ENCODE measurements at places on chromosomes 5 and 9.

GRCh38 chr5:59445741-59446140 is 447.8 kb downstream of the PDE4D start:
- DNase-seq = no peak

- DNase-seq = no peak
Observed at GRCh38 chr9:7144265-7145046, 386.7 kb downstream of the KDM4C start.

- DNase-seq = no peak
Observed at GRCh38 chr5:56183506-56183905, 49.6 kb downstream of the ANKRD55 start.

GRCh38 chr5:169765176-169765996 is 128.3 kb downstream of the DOCK2 start:
- no peak for DNase-seq

- no peak for DNase-seq
Observed at GRCh38 chr5:82307451-82307850, 29.3 kb upstream of the RPS23 start.

DNA sequence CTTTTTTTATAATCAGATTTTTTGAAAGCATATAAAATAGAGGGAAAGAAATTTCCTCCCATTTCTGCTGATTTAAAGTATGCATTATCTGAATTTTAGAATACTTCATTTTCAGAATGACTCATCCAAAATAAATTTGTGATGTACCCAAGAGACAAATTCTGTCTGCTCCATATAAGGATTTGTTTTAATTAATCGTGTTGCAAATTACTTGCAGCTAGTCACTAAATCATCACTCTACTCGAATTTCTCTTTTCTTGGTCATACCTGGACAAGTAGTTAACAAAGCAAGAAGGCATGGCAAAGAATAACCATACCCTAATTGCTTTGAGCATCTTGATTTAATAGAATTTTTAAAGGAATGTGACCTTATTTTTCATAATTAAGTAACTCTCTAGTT is 284.1 kb upstream of the GRAMD2B start:
- DNase-seq = no peak

- DNase-seq = no peak
Observed at GRCh38 chr5:4098226-4098625, 502.6 kb downstream of the IRX1 start.

DNA sequence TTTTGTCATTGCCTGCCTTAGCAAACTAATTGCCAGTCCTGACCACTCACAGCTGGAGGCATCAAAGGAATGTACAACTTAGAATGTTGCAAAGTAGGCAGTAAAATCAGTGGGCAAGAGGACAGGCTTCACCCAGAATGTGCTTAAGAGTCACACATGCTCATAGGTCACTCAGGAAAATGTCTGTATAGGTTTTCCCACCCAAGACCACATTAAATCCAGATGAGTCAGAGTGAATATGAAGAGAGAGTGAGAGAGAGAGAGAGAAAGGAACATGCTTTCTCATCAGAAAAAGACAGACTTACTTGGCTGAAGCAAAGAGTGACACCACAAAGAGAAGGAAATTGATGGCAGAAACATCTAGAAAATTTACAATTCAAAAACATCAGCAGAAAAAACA is 37.9 kb downstream of the PLEKHG4B start:
- DNase-seq = no peak

DNA sequence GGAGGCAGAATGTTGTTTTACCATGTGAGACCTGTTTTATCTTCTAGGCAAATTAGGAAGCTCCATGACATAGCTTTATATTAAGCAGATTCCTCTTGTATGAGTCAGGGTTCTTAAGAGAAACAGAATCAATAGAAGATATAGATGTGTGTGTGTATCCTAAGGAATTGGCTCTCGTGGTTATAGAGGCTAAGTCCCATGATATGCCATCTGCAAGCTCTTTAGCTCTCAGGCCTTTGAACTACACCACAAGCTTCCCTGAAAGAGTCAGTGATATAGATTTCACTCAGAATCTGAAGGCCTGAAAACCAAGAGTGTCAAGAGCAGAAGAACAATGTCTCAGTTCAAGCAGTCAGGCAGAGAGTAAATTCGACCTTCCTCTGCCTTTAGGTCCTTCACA is 365.8 kb upstream of the ZNF608 start:
- DNase-seq = no peak
